ENCODE measurements at places on chromosomes 2 and 18. TPM values are rescaled to one million over a fixed set of nuclear protein-coding genes. Genes with fewer than 3 reads are reported as not detected.

- no peak for DNase-seq
These were observed 36.7 kb upstream of the SPAG16 start for GRCh38 chr2:213247566-213247965.

- no peak for DNase-seq
These were observed 214.1 kb downstream of the AGPS start for GRCh38 chr2:177606636-177607035.

DNA sequence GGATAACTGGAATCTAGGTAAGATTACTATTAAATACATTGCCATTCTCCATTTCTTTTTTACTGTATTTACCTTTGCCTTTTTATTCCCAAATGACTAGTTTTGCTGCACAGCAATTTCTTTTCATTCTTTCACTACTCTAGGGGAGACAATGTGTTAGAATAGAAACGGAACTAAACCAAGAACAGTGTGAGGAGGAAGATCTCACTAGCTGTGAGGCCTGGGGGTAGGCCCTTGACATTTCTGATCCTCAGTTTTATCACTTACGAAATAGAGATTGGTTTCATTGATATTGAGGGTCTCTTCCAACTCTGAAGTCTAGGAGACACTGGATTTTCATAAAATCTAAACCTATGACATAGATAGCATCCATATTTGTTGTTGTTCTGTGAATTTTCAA, 191.1 kb downstream of the IKZF2 start:
- no peak for DNase-seq

- DNase-seq: no peak
These were observed 68.3 kb downstream of the SPTBN1 start for GRCh38 chr2:54524226-54524991.

DNA sequence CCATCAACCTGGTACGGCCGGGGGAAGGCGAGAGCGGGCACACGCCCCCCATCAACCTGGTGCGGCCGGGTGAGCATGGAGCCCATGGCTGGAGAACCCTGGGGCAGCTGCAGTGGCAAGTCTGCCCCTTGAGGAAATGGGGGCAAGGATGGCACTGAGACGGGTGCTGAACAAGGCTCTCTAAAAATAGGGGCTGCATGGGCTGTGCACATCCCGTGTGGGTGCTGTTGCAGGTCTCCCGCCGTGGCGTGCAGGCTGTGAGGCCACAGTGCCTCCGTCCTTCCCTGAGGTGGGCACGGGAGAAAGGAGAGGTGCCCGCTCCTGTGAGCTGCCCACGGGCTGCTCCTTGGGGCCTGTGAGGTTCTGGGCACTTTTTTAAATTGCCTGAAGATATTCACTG, 99.2 kb downstream of the NFATC1 start:
- DNase-seq: no peak

GRCh38 chr2:214706986-214707385, 102.5 kb downstream of the BARD1 start:
- DNase-seq: no peak

- no peak for DNase-seq
These were observed 5.2 kb upstream of the SIGLEC15 start for GRCh38 chr18:45820106-45820745.

- DNase-seq: no peak
These were observed 266.6 kb downstream of the NR4A2 start for GRCh38 chr2:156065912-156066311.

GRCh38 chr2:112199188-112199587, 55.7 kb downstream of the ZC3H8 start:
- no peak for DNase-seq

- peak; percentile 74 for DNase-seq
These were observed 966 bp downstream of the ADCY3 start for GRCh38 chr2:24919037-24919505.

PRADC1 gene
- 3.0 TPM for total RNA-seq

VIT gene
- not detected for total RNA-seq

DNA sequence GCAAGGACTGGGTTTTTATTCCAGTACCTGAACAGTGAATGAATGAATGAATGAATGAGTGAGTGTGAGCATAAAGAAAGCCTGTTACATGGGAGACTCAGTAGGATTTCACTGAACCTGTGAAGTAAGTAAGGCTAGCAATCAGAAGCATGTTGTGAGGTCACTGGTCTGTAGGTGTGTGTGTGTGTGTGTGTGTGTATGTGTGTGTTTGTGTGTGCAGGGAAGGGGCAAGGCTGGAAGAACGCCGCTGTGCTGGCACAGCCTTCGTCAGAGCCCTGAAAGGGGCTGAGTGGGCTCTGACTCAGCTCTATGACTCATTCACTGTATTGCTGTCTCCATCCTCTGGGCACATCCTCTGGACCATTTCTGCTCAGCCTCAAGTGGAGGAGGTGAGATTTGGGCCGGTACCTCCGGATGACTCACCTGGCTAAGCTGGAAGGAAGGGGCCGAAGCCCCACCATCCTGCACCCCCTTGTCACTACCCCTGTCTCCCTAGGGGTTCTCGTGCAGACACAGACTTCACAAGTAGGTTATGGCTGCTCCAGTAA, 51.4 kb upstream of the MRPL33 start:
- DNase-seq: no peak

DNA sequence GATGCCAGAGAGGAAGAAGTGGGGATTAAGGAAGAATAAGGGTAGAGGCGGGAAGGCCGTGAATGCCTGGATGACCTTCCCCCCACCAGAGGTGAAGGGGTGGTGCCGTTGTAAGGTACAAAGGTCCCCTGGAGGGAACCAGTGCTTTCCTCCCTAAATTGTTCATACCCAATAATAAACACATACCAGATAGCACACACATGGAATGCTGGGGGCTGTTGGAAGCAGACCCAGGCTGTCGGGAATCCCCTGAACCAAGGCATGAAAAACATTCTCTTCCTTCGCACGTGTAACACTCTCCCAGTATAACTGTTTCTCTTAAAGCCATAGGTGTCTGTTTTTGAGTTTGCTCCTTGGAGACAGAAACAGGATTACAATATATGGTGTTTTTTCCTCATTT, 107.1 kb upstream of the CTAGE1 start:
- no peak for DNase-seq

DNA sequence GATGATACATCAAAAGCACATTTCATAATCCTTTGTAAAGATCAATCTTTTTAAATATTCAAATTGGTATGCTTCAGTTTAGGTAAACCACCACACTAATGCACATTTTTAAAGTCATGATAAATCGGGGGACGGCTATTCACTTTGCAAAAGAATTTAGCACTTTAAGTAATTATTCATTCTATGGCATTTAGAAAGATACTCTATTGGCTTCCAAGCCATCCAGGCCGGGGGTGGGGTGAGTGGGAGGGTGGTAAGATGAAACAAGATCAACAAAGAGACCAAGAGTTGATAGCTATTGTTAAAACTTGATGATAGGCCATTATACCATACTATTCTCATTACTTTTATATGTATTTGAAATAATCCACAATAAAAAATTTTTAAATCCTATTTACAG, 41.0 kb downstream of the EPG5 start:
- no peak for DNase-seq

DNA sequence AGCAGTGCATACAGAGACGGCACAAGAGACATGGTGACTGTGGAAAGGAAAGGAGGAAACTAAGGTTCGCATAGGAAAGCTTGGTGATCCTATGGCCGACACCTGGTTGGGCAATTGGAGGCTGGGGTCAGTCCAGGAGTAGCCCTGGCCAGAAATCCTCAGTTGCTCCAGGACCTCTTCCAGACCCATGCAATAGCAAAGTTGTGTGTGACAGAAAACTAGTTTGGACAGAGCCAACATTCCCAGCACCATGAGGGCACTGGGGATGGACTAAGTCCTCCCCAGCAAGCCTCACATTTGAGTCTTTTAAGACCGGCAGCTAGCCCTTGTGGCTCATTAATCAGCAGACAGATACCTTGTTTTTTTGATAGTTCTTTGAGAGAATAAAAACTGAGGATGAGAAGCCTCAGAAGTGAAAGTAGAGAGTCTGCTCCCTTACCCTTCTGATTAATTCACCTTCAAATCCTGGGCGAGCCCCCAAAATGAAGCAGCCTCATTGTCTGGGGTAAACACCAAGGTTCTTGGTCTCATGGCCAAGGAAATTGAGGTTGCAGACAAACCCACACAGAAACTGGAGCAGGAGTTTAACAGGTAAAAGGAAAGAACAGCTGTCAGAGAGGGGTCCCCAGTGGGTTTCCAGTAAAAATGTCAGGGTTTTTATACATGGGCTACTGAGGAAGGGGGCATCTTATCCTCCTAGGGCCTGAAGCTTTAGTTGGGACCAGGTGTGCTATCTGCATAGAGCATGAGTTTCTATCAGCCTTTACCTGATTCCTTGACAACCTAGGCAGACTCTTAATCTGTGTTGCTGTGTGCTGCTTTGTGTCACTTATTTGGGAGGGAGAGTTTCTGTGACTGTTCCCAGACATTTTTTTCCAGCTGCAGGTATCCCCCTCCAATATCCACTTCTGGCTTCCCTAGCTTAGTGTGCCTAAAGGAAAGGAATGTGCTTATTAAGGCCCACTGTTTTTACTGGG, 39.1 kb downstream of the STK17B start:
- DNase-seq: no peak

GRCh38 chr2:204470178-204470620, 75.1 kb upstream of the PARD3B start:
- DNase-seq: no peak

DNA sequence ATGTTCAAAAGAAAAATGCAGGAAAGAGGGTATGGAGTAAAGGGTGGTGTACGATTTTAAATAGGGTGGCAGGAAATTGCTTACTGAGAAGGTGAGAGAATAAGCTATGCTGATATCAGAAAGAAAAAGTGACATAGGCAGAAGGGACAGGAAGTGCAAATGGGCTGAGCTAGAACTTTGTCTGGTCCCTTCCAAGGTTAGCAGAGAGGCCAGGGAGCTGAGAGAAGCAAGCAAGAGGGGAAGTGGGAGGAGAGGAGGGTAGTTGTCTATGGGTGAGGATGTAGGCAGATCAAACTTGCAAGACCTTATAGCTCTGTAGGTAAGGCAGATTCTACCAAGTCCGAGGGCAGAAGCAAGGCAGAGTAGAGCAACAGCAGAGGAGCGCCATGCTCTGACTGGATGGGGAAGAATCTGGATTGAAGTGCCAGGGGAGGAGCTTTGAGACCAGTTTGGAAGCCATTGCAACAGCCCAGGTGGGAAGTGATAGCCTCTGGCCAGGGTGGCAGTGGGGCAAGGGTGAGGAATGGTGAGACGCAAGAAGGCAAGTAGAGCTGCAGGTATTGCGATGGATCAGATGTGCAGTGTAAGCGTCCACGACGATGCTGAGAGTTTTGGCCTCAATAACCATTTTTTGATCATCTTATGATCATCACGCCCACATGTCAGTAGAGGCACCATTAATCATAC, 134.4 kb upstream of the APCDD1 start:
- DNase-seq: no peak

GRCh38 chr18:49098386-49098785, 147.6 kb upstream of the SMAD7 start:
- no peak for DNase-seq

- DNase-seq: no peak
These were observed 132.3 kb upstream of the NETO1 start for GRCh38 chr18:72999971-73000607.

DNA sequence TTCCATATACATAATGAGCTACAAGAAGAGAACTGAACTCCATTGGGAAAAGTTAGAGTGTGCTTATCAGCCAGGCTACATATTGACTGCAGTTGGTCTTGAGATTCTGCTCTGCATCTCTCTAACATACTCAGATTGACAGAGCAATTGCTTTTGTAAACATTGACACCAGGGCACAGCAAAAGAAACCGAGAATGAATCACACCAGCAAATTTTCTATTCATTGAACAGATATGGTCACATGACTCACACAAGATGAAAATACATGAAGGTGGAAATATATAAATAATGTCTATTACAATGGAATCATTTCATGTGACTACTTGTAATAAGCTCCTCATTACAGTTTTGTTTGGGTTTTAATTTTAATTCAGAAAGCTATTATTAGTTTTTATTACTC, 691.9 kb upstream of the TMEFF2 start:
- DNase-seq: no peak

GRCh38 chr2:109178968-109179367, 50.0 kb downstream of the SH3RF3 start:
- no peak for DNase-seq

HNRNPA3 gene
- 162 TPM for total RNA-seq

MEP1B gene
- not detected for total RNA-seq

DNA sequence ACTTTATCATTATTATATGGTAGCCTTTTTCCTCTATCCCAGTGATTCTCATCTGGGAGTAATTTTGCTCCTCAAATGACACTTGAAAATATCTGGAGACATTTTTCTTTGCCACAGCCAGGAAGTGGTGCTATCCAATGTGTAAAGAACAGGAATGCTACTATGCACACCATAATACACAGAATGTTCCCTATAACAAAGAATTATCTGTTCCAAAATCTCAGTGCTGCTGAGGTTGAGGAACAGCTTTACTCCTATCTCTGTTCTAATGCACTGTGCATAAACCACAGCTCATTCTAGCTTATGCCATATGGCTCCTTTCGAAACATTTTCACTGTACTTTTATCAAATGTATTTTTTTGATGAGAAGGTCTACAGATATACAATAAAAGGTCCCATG, 1231.2 kb upstream of the CELF4 start:
- DNase-seq: no peak

KATNAL2 gene
- 2.0 TPM for total RNA-seq

Data from CD4-positive, alpha-beta T cell (primary cell).